ENCODE measurements at places on chromosomes 13 and 19. TPM values are rescaled to one million over a fixed set of nuclear protein-coding genes. Genes with fewer than 3 reads are reported as not detected.

PEAK3 gene
- total RNA-seq, result not detected

FBXL12 gene
- 32.7 TPM for total RNA-seq

FLT1 gene
- total RNA-seq, result not detected

PSG1 gene
- not detected for total RNA-seq

ZNF586 gene
- 20.1 TPM for total RNA-seq

MBD3L4 gene
- not detected for total RNA-seq

FDX2 gene
- 22.5 TPM for total RNA-seq

STOML3 gene
- total RNA-seq, result not detected

- no peak overlapping the region for H3K27ac ChIP-seq
- H3K27me3 ChIP-seq, result peaks cover 3% of the 10 kb centered on the region
- H3K36me3 ChIP-seq, result no peaks in the 10 kb centered on the region
- H3K4me3 ChIP-seq, result no peak overlapping the region
Observed at GRCh38 chr13:95540888-95541287, 11.6 kb upstream of the CLDN10 start.

DNA sequence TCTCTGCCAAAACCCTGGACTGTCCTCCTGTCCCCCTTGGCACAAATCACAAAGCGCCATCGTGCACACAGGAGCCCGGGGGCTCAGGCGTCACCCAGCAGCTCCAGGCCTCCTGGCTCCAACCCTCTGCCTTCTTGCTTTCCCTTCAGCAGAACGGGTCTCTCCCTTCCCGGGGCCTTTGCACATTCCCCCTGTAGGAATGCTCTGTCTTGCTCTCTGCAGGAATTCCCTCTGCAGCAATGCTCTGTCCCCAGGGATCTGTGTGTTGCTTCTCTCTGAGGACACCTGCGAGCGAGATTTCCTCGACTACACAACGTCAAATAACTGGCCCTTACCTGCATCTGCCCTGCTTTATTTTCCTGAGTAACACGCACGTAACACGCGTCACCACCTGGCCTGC lies 13.3 kb upstream of the RASA3 start:
- no peaks in the 10 kb centered on the region for H3K36me3 ChIP-seq
- no peaks in the 10 kb centered on the region for H3K27me3 ChIP-seq
- H3K4me1 ChIP-seq, result peaks cover 8% of the 10 kb centered on the region
- H3K27ac ChIP-seq, result no peak overlapping the region
- no peak for DNase-seq

- H3K27ac ChIP-seq, result no peak overlapping the region
- peaks cover 7% of the 10 kb centered on the region for H3K4me1 ChIP-seq
- H3K36me3 ChIP-seq, result no peaks in the 10 kb centered on the region
Observed at GRCh38 chr19:11475861-11476260, 5.0 kb downstream of the ELAVL3 start.

DNA sequence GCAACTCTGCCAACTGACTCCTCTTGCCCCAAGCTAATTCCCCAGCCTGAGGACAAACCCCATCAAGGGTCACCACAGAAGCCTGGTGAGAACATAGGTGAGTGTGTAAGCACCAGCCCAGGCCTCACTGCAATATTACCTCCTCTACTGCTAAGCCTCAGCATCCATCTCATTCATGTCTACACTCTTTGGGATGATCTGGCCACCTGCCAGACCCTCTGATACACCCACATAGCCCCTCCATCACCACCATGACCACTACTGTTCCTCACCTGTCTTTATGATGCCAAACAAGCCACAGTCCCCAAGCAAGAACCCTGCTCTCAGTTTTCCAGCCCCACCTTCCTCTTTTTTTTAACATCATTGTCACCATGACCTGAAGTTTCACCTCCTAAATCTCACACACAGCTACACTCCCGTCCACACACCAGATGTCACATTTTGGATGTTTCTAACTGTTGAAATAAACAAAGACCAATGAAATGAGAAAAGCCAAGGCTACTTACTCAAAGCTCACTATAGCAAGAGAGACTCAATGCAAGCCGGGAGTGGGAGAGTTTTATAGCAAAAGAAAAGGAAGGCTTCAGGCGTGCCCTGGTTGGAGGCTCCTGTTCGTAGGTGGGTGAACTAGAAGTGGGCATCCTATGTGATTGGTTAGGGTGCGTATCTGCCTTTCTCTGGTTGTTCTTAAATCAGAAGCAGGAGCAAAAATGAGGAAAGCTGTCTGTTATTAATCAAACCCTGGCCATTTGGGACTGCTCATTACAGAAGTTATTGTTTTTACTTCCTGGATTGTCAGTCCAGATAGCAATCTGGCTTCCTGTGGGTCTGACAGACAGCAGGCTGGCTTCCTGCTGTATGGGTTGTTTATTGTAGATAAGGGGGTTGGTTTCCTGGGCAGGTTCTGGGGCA lies 2.0 kb downstream of the ZNF792 start:
- no peak overlapping the region for H3K27ac ChIP-seq
- no peak for DNase-seq
- H3K4me3 ChIP-seq, result peak overlapping the region; percentile 90
- peaks cover 32% of the 10 kb centered on the region for H3K4me1 ChIP-seq

DNA sequence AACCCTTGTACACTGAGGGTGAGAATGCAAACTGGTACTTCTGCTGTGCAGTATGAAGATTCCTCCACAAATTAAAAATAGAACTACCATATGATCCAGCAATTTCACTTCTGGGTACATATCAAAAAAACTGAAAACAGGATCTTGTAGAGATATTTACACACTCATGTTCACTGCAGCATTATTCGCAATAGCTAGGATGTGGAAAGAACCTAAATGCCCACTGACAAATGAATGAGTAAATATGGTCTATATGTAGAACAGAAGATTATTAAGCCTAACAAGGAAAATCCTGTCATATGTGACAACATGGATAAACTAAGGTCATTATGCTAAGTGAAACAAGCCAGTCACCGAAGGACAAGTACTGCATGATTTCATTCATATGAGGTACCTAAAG lies 304.7 kb downstream of the ENOX1 start:
- H3K4me1 ChIP-seq, result peaks cover 4% of the 10 kb centered on the region
- no peak overlapping the region for H3K4me3 ChIP-seq
- no peak overlapping the region for H3K27ac ChIP-seq
- no peaks in the 10 kb centered on the region for H3K27me3 ChIP-seq

DNA sequence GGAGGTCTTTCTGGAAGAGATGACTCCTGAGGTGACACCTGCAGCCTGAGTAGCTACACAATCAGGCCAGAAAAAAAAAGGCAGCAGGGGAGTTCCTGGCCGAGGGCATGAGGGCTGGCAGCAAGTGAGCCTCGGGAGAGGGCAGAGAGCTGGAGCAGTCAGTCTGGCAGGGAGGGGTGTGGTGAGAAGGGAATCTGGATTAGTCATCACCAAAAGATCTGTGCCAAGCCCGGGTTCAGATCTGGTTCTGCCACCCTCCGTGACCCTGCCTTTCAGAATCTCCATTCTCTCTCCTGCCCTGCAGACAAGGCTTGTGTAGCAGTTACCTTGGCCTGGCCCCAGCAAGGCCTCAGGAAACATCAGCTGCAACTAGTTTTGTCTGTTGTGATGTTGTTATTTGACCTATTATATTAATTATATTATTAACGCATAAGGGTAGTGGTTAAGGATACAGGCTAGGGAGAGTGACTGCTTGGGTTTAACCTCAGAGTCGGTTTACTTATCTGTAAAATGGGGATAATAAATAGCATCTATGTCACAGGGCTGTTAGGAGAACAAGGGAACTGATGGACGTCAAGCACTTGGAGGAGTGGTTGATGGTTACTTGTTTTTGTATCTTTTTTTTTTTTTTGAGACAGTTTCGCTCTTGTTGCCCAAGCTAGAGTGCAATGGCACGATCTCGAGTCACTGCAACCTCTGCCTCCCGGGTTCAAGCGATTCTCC lies 2.7 kb upstream of the CAPNS1 start:
- H3K27ac ChIP-seq, result peak overlapping the region; percentile 57
- DNase-seq, result no peak
- peaks cover 6% of the 10 kb centered on the region for H3K36me3 ChIP-seq

GRCh38 chr13:72960541-72960940 lies 98.3 kb upstream of the KLF5 start:
- no peak overlapping the region for H3K27ac ChIP-seq
- H3K27me3 ChIP-seq, result no peaks in the 10 kb centered on the region
- H3K36me3 ChIP-seq, result peaks cover 22% of the 10 kb centered on the region

DNA sequence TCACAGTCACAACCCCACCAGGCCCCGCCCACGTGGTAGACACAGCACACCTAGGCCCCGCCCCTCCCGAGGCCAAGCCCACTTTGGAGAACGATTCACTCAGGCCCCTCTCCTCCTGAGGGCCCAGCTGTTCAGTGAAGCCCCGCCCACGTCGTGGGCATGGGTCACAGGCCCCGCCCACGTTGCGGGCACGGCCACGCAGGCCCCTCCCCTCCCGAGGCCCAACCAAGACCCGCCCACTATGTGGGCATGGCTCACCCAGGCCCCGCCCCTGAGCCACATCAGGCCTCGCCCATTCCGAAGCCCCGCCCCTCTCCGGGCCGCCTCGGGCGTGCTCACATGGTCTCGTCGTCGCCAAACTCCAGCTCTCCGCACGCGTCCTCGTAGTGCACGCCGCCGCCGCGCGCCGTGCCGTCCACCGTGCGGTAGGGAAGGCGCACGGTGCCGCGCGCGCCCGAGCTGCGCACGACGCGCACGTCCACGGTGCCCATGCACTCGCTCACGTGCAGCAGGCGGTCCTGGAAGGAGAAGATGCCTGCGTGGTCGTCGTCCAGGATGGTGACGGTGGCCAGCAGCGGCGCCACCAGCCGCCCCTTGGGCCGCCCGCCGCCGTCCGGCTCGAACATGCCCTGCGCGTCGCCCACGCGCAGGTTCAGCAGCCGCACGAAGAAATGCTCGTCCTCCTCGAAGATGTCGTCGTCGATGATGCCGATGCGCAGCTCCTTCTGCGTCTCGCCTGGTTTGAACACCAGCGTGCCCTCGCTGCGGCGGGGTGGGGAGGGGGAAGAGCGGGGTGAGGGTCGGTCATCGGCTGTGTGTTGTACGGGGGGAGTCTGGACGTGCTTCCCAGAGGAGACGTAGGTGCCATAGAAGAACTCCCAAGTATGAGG lies 24.0 kb downstream of the SLC8A2 start:
- DNase-seq, result peak; percentile 70
- peaks cover 91% of the 10 kb centered on the region for H3K27me3 ChIP-seq
- peaks cover 22% of the 10 kb centered on the region for H3K4me1 ChIP-seq
- H3K36me3 ChIP-seq, result no peaks in the 10 kb centered on the region
- no peak overlapping the region for H3K4me3 ChIP-seq
- no peak overlapping the region for H3K27ac ChIP-seq

DNA sequence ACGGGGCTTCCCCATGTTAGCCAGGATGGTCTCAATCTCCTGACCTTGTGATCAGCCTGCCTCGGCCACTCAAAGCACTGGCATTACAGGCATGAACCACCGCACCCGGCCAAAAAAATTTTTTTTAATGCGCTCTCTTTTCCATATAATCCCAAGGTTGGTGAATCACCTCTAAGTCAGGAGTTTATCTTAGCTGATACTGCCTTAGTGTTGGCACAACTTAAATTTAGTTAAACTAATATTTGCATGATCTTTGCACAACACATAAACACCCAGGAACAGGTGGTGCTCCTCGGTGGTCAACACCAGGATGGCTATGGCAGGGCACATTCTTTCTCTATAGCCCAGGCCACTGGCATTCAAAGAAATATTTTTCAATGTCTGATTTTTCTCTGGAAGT lies 24.1 kb upstream of the PSG7 start:
- no peak overlapping the region for H3K4me3 ChIP-seq
- no peak overlapping the region for H3K27ac ChIP-seq
- no peaks in the 10 kb centered on the region for H3K4me1 ChIP-seq
- no peaks in the 10 kb centered on the region for H3K27me3 ChIP-seq
- H3K36me3 ChIP-seq, result peaks cover 3% of the 10 kb centered on the region

DNA sequence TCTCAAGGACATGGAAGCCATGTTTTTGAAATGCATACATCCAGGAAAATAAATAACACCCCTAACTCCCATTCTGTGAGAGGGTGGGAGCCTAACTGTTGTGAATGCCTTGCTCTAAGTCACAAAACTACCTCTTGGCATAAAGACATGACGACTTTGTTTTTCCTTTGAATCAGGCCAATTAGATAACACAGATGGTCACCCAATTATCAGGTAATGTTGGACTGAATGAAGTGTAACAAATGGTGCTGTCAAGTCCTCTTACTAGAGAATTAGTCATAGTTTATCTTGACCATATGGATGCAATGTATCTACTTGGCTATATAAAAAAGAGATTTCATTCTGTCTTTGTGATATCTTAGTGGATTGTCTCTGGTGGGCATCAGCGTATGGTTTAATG lies 553.6 kb upstream of the ATXN8OS start:
- no peaks in the 10 kb centered on the region for H3K36me3 ChIP-seq
- no peak overlapping the region for H3K27ac ChIP-seq
- DNase-seq, result no peak
